ENCODE measurements at places on chromosomes 3 and 15.

DNA sequence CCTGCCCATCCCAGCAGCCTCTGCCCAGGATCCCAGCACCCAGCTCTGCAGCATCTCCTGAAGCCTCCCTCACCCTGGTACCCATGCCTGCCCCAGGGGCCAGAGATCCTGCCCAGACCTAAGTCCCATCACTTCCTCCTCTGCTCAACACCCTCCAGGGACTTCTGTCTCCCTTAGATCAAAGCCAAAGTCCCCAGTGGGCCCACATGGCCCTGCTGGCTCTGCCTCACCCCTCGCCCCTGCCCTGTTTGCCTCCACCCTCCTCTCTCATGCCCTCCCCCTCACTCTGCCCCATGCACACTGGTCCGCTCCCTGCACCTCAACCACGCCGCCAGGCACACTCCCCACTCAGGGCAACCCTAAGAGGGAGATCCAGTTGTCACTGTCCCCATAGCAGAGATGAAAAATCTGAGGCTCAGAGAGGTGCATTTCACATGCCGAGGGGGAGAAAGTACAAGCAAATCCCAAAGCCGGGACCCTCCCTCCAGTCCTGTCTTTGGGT, 146.5 kb downstream of the NUP210 start:
- DNase-seq = no peak

DNA sequence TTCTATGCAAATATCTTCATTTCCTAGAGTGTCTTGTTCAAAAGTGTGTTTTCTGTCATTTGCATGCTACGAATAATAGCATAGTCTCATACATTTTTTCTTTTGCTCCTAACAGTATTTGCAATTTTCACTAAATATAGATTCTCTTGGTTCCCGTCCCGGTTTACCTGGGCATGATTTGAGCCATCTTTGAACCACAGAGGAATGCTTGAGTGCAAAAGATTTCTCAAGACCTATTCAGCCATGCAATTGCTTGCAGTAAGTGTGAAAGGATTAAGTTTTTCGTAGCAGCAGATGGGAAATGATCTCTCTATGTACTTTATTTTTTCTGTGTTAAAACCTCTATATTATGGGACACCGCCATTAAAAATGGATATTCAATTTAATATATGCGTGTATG, 733.0 kb downstream of the ZPLD1 start:
- DNase-seq = no peak

- no peak for DNase-seq
These were observed 31.1 kb downstream of the TMEM212 start for GRCh38 chr3:171874251-171874681.

DNA sequence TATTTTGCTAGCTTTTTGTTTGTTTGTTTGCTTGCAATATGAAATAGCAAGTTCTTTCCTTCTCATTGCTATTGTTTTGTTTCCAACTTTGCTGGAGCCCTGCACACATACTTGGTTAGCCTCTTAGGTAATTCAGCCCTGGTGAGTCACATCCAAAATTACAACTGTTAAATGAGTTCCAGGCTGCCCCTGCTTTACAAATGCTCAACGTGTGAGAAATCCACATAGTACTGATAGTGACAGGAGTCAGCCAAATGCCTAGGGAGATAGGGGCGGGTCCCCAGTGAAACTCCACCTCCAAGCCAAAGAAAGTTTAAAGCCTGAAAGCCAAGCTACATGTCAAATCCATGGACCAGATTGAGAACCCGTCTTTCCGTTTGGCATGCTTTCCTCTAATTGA, 81.3 kb upstream of the RNF7 start:
- no peak for DNase-seq

DNA sequence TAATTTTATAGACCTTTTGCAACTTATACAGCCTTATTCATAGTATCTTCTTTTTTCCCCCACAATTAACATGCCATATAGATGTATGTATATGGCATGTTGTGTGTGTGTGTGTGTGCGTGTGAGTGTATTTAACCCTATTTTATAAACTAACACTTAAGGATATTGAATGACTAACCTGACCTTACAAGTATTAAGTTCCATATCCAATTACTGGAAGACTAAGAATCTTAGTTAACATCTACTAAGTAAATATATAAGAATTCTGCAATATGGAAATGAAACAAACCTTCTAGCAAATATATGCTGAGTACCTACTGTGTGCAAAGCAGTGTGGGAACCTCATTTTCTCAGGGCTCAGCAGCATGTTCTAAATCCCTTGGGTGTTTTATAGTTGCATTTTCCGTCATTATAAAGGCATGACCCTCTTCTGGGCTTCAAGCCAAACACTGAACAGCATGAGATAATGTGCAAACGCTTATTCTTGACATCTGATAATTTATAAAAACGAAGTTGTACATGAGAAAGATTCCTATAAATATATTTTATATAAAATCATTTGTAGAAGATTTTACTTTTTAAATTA, 105.5 kb downstream of the NLGN1 start:
- DNase-seq = no peak

GRCh38 chr3:186466391-186466974, 77.7 kb downstream of the CRYGS start:
- no peak for DNase-seq

- no peak for DNase-seq
These were observed 25.8 kb downstream of the DNASE1L3 start for GRCh38 chr3:58184982-58185360.

DNA sequence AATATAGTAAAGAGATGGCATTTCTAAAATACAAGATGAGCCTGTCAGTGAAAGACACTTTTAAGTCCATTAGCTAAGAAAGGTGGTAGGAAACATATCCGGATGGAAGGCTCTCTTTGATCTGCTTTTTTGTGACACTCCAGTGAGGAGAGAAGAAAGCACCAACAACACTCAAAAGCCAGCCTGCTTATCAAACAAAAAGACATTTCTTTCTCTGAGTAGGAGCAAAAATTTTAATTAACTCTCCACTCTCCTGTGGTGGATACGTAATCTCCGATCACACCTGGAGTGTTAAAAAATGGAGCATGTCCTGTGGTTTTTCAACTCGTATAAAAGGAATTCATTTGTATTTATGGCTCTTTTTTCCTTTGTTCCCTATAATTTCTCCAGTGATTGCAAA, 65.3 kb downstream of the OXNAD1 start:
- DNase-seq = no peak

- peak; percentile 100 for DNase-seq
These were observed at the start of gene AP2M1 for GRCh38 chr3:184174646-184175492. Gene AP2M1, plus strand, starts transcription at chr3:184174855. Its CDS starts 2,139 bp downstream, at chr3:184176994.

GRCh38 chr15:83199288-83199687, 8.3 kb downstream of the HDGFL3 start:
- no peak for DNase-seq

- no peak for DNase-seq
These were observed 604 bp downstream of the KCTD6 start for GRCh38 chr3:58492494-58492905.

GRCh38 chr3:132421832-132422231, 4.5 kb downstream of the DNAJC13 start:
- DNase-seq = no peak

GRCh38 chr15:62821384-62822131, 221.0 kb upstream of the TPM1 start:
- no peak for DNase-seq

- no peak for DNase-seq
These were observed 1.1 kb downstream of the HES1 start for GRCh38 chr3:194137008-194137505.

- DNase-seq = no peak
These were observed 298.8 kb upstream of the PLSCR5 start for GRCh38 chr3:146903927-146904326.

GRCh38 chr3:112793326-112794081, 53.2 kb downstream of the CD200R1L start:
- no peak for DNase-seq

DNA sequence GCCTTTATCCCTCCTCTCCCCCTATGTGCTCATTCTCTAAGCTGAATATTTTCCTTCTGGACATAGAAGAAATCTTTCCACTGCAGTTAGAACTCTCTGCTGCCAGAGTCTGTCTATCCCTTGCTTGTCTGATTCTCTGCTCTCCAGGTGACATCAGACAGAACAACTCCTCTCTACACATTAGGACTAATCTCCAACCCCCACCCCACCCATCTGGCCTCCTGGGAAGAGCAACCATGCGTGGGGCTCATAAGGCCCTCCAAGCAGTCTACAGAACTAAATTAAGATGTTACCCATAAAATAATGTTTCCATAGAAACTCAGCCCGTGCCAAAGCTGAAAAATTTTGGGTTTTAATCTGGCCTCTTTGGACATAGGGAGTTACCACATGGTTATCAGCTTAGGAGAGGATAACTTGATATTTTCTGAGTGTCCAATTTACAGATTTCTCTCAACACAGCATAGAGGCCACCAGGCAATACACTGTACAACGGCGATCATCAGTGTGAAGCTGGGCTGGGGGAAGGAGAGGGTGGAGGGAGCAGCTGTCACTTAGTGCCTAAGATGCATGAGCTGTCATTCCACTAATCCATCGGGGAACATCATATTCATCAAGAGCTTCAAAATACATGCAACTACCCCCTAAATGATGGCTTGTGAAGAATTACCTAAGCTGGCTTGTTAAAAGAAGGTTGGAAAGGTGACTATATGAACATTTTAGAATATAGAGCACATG, 199.4 kb downstream of the CLSTN2 start:
- no peak for DNase-seq

DNA sequence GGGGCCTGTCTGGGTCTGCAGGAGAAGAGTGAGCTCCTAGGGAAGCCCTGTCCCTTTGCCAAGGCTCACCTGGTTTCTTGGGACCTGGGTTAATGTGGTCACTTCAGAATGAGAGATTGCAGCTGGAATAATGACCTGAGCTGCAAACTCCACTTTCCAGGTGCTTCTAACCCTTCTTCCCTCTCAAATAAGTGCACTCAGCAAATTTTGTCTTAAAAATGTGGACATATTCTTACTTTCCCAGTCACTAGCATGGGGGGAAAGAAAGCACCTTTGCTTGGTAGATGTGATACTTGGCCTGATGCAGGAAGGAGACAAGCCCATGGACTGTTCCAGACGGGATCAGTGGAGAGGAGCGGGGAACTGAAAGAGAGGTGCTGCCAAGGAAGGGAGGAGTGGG, 38.9 kb upstream of the CDCP1 start:
- no peak for DNase-seq

DNA sequence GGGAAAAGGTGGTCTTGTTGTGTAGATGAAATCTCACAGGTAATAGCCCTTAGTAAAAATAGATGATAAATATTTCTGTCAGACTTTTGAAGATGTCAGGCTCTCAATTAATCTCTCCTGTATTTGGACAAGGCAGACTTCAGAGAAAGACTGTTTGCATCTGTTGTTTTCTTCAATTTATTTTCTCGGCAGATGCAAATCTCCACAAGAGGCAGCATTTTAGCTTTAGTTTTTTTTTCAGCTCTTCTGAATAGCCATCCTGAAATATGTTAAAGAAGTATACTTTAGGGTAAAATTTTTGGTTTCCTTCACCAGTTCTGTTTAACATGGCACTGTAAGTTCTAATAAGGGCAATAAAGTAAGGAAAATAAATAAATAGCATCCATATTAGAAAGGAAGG, 685.1 kb downstream of the SI start:
- DNase-seq = no peak

- DNase-seq = no peak
These were observed 3.5 kb downstream of the SMAD3 start for GRCh38 chr15:67068710-67069400.

- DNase-seq = no peak
These were observed 362.1 kb upstream of the ARRDC4 start for GRCh38 chr15:97598353-97598798.

DNA sequence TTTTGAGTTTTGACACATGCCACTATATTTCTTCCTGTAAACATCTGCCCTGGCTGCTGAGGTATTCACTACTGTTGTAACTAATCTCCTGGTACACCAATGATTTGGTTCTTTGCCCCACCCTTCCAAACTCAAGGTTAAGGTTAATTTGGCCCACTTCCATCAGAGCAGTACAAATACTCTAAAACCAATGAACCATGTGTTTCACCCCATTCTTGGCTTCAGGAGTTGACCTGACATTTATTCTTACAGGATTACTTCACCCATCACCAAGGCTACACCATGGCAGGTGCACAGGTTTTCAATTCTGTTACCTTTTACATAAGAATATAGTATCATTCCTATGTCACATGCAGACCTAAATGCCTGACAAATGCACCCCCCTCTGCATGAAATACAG, 1179.9 kb downstream of the ZPLD1 start:
- DNase-seq = no peak

DNA sequence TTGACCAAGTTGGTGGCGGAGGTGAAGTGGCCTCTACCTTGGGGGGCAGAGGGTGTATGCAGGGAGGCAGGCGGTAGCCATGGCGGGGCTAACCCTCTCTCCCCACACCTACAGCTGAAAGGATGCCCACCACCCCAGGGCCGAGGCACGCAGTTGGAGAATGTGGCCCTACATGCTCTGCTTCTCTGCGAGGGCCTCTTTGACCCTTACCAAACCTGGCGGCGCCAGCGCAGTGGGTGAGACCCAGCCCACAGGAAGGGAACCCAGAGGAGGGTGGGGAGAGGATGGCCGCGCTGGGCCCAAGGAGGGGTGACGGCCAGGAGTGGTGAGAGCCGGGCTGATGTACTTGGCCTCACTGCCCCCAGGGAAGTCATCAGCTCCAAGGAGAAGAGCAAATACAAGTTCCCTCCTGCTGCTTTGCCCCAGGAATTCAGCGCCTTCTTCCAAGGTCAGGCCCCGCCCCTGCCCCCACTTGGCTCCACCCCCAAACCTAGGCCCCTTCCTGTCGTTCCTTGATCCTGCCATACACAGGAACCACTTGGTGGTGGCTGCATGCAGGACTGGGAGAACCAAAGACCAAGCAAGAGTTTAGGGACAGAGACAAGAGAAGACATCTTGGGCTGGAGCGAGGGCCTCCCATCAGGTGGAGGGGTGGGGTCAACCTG, 9.8 kb downstream of the NBEAL2 start:
- DNase-seq = no peak

- no peak for DNase-seq
These were observed 6.3 kb downstream of the IDH3A start for GRCh38 chr15:78155355-78155939.

GRCh38 chr15:41782371-41783282, 8.3 kb downstream of the MAPKBP1 start:
- no peak for DNase-seq

DNA sequence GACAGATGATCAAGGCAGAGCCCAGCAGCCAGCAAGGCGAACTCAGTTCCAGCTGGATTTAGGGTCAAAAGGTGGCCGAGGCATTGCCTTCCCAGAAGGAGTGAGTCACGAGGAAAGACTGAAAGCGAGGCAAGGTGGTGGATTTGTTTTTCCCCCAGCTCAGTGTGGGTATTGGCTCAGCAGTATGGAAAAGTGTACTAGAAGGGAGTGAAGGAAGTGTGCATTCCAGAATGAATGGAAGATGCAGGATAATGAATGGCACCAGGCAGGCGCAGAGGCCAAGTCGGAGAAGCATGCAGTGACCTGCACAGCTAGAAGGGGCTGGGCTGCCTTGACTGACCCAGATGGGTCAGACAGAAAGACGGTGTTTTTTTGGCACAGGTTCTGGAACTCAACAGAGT, 46.3 kb downstream of the FOXP1 start:
- no peak for DNase-seq

- no peak for DNase-seq
These were observed 27.7 kb downstream of the ALDH1A2 start for GRCh38 chr15:58037723-58038301.

All from T47D (cell line).